Kidney capillary endothelial cell (primary cell): ENCODE measurements at places on chromosomes 2 and 18.

DNA sequence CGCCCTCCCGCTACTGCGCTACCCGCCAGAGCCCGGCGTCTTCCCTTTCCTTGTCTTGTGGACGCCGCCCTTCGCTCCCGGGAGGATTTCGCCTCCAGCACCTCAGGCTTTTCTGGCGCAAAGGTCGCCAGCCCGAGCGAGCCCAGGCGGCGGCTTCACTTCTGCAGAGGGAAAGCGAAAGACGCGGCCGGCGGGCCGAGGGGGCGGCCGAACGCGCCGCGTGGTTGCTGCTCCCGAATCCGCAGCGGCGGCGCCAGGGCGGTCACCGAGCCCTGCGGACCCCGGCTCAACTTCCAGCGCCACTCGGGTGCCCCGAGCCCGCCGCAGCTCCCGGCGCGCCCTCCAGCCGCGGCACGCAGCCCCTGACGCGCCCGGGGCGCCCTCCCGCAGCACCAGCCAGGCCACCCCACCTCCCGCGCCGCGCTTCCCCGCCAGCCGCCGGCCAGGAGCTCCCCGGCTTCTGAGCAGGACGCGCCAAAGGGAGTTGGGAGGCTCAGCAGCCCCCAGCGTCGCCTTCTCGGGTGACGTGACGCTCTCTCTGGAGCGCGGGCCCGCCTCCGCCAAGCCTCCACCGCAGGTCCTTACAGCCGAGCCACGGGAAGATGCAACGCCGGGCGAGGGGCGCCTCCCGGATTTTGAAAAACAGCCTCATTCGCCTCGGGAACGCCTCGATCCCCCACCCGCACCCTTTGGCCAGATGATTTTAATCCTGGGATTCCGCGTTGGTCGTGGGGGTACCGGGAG, 84.9 kb upstream of the EPB41L3 start:
- peak; percentile 5 for DNase-seq

GRCh38 chr2:34747643-34748042, 1148.5 kb upstream of the FAM98A start:
- DNase-seq, result no peak

GRCh38 chr2:172949522-172949921, 126.1 kb upstream of the MAP3K20 start:
- no peak for DNase-seq

DNA sequence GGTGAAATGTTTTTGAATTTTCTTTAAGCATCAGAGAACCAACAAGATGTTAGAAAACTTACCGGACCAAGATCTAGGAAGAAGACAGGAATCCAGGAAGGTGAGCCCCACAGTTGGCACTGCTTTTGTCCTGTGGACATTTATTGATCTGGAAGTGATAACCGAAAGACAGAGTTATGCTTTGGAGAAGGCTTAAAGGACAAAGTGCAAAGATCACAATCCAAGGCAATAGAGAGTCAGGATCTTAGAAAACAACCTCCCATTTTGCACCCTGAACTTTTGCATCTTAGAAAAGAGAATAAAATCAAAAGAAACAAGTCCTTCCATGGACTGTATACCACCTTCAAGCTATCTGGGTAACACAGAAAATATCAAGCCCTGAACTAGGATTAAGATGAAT, 129.4 kb upstream of the SRD5A2 start:
- no peak for DNase-seq

DNA sequence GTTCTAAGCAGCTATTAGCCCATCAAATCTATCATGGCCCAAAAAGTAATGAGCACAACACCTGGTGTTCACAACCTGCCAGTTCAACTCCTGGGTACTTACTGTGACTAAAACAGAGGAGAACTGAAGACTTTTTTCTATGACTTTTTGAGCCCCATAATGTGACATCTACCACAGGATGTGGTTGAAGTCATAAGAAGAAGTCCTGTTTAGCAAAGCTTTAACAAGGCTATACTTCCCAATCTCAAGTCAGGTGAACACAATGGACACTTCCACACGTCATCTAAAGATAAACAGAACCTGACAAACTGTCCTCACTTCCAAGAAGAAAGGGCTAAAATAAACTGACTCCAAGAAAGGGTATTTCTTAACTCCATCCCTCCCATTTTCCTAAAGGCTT, 138.8 kb downstream of the ATAD2B start:
- no peak for DNase-seq

- no peak for DNase-seq
Measured at GRCh38 chr2:86068136-86068588, 37.5 kb downstream of the POLR1A start.

DNA sequence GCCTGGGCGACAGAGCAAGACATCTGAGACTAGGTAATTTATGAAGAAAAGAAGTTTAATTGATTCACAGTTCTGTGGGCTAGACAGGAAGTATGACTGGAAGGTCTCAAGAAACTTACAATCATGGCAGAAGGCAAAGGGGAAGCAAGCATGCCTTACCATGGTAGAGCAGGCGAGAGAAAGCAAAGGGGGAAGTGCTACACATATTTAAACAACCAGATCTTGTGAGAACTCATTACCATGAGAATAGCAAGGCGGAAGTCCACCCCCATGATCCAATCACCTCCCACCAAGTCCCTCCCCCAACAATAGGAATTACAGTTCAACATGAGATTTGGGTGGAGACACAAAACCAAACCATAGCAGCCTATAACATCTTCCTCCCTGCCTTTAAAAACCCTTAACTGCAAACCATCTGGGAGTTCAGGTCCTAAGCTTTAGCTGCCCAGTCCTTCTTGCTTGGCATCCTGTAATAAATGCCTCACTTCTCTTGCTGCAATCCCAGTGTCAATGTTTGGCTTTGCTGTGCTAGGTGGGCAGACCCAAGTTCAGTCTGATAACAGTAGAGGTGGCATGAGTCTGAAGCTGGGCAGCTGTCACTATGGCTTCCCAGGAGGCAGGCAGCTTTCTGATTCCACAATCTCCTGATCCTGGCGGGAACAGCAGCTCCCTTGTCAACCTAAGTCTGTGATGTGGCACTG, 11.2 kb upstream of the SP5 start:
- DNase-seq, result no peak

GRCh38 chr18:47754311-47755101, 176.0 kb downstream of the SMAD2 start:
- peak; percentile 21 for DNase-seq

DNA sequence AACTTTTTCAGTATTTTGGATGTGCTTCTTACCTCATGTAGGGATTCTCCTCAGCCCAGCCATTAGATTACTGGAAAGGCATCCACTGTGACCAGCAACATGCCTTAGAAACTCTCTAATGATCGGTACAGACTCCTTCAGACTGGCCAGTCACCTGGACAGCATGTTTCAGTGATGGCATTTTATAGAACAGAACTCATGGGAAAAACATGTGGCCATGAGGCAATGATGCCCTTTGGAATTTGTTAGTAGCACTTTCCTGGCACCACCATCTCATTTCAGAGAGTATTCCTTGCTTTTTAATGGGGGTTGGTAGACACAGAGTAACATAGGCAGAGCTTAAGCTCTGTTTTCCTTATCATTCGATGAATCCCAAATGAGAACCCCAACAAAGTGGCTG, 72.1 kb upstream of the FAM98A start:
- no peak for DNase-seq

DNA sequence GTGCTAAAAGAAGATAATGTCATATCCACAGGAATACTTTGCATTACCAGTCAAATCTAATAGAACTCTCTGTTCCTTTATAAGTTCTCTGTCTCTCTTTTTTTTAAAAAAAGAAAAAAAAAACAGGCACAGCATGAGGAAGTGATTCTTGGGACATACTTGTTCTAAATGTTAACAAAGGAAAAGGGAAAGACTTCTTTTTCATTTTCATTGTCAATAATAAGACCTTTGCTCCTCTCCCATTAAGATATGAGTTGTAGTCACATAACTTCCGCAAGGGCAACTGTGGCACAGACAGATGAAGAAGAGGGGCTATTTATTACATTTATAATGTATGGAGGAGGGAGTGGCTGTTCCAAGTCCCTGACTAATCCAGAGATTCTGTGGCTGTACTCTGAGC, 4.7 kb downstream of the CD302 start:
- no peak for DNase-seq

- DNase-seq, result no peak
Measured at GRCh38 chr2:19866771-19867170, 35.0 kb downstream of the TTC32 start.

GRCh38 chr2:224241812-224242211, 160.1 kb downstream of the FAM124B start:
- no peak for DNase-seq

- DNase-seq, result no peak
Measured at GRCh38 chr2:239436669-239437335, 36.0 kb upstream of the HDAC4 start.

GRCh38 chr2:223260681-223261080, 208.7 kb downstream of the KCNE4 start:
- DNase-seq, result peak; percentile 31

- no peak for DNase-seq
Measured at GRCh38 chr18:55351980-55352714, 235.8 kb downstream of the TCF4 start.

- DNase-seq, result peak; percentile 45
Measured at GRCh38 chr2:102251042-102251848, 60.1 kb upstream of the IL1RL1 start.

GRCh38 chr18:3226048-3226447, 6.3 kb upstream of the MYOM1 start:
- DNase-seq, result no peak

- peak; percentile 99 for DNase-seq
Measured at GRCh38 chr2:20578895-20579825, 71.7 kb downstream of the HS1BP3 start.

GRCh38 chr2:73142937-73143336, 30.2 kb upstream of the RAB11FIP5 start:
- DNase-seq, result no peak

DNA sequence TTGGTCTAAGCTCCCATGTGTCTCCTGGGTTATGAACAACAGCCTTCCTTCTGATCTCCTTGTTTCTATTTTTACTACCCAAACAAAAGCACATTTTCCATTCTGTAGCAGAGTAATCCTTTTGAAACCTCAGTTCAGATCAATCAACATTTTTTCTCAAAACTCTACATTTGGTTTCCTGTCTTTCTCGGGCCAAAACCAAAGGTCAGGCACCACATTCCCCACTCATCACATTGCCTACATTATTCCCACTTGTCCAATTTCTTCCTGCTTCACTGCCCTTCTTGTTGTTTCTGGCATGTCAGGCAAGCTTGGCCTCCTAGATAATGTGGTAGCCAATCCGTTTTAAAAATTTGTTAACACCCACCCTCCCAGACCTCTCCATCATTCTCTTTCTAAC, 196.8 kb downstream of the PPP1R1C start:
- no peak for DNase-seq

- no peak for DNase-seq
Measured at GRCh38 chr2:239889641-239890121, 135.5 kb downstream of the NDUFA10 start.

DNA sequence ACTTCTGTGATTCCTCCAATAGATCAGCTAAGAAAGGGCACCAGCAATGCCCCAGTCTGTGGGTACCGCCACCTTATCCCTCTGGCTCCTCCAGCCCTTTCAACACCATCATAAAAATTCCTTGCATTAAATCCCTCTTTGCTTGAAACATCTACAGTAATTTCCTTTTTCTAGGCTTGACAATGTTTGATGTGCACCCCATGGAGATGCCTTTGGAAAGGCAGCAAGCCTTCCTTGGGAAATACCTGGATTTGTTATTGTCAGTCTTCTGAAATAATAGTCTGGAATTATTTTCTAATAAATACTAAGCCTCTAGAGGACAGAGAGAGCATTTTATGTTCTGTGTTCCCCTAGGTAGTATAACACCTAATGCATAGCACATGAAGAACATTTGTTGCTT, 46.1 kb downstream of the NCKAP5 start:
- no peak for DNase-seq

DNA sequence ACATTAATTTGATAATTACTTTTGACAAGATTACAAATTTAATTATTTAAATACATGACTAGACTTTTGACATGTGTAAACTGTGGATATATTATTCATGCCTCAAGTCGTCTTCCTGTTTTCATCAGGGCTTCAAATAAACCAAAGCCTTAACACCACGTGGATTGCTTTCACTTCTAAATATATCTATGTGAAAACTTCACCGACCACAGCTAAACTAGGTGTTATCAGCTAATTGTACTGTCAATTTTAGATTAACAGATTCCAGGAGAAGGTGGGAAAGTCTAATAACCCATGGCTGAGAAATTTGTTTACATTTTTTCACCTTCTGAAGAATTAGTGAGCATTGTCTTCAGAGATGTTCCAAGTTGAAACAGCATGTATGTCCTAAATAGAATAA, 494.7 kb upstream of the FAM98A start:
- no peak for DNase-seq

- DNase-seq, result no peak
Measured at GRCh38 chr2:776487-776886, 99.3 kb upstream of the TMEM18 start.

DNA sequence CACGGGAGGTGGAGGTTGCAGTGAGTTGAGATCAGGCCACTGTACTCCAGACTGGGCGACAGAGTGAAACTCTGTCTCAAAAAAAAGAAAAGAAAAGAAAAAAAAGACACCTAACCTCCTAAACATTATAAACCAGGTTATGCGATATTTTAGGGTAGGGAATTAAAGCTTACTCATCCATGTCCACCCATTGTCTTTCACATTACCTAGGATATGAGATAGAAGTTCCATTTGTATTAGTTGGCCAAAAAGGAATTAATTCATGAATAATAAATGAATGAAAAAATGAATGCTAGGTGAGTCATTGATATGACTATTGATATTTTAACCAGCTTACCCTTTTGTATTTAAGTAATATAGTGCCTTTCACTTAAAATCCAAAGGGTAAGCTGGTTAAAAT, 132.9 kb downstream of the FAM161A start:
- DNase-seq, result no peak

- no peak for DNase-seq
Measured at GRCh38 chr2:45885171-45885621, 233.7 kb downstream of the PRKCE start.

GRCh38 chr2:159067971-159068370, 99.5 kb downstream of the TANC1 start:
- DNase-seq, result no peak

GRCh38 chr2:121776361-121776760, 20.9 kb downstream of the TSN start:
- no peak for DNase-seq

GRCh38 chr2:233088972-233089345, 28.8 kb downstream of the INPP5D start:
- no peak for DNase-seq

- no peak for DNase-seq
Measured at GRCh38 chr2:196566961-196567666, 72.4 kb upstream of the CCDC150 start.
